Osteocyte (in vitro differentiated cells): ENCODE measurements at places on chromosomes 7 and 10. TPM values are rescaled to one million over a fixed set of nuclear protein-coding genes. Genes with fewer than 3 reads are reported as not detected.

- no peak for DNase-seq
Observed at GRCh38 chr10:23408330-23408976, 30.4 kb upstream of the OTUD1 start.

GRCh38 chr7:77887567-77887966, 89.0 kb downstream of the PHTF2 start:
- DNase-seq = no peak

DNA sequence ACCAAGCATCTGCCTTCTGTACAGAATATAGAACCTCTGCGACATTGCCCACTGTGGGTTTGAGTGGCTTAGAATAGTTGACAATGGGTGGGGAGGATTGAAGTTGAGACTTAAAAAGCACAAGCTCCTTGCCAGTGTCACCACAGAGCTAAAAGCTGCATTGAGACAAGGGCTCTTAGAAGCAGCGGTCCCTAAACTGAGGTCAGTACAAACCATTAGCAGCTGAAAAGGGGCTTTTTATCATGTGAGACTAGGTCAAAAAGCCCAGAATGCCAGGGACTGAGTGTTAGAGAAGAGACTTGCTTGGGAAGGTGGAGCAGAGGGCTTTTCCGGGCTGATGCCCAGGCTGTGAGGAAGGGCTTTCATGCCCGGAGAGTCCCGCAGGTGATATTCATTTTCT, 91.3 kb downstream of the POU6F2 start:
- no peak for DNase-seq

GRCh38 chr7:134768243-134768642, 11.2 kb upstream of the CALD1 start:
- no peak for DNase-seq

The STEAP4 gene
- 0.11 and 0.21 TPM in 2 replicates for total RNA-seq
